ENCODE measurements at places on chromosomes 2 and 18.

GRCh38 chr2:212841460-212841859 is 302.9 kb upstream of the ERBB4 start:
- DNase-seq, result no peak

DNA sequence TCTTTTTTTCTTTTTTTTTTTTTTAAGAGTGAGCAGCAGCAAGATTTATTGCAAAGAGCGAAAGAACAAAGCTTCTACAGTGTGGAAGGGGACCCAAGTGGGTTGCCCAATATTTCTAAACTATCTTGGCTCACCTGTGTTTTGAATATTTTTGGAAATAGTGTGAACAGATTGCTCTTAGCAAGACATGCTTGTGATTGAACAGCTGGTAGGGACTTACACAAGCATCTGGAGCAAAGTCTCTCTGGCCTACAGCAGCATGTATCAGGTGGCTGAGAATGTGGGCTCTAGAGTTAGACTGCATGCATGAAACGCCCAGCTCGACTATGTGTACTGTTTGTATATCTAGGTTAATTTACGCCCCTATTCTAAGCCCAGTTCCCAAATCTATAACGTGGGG is 40.3 kb upstream of the FBXO11 start:
- no peak for DNase-seq

DNA sequence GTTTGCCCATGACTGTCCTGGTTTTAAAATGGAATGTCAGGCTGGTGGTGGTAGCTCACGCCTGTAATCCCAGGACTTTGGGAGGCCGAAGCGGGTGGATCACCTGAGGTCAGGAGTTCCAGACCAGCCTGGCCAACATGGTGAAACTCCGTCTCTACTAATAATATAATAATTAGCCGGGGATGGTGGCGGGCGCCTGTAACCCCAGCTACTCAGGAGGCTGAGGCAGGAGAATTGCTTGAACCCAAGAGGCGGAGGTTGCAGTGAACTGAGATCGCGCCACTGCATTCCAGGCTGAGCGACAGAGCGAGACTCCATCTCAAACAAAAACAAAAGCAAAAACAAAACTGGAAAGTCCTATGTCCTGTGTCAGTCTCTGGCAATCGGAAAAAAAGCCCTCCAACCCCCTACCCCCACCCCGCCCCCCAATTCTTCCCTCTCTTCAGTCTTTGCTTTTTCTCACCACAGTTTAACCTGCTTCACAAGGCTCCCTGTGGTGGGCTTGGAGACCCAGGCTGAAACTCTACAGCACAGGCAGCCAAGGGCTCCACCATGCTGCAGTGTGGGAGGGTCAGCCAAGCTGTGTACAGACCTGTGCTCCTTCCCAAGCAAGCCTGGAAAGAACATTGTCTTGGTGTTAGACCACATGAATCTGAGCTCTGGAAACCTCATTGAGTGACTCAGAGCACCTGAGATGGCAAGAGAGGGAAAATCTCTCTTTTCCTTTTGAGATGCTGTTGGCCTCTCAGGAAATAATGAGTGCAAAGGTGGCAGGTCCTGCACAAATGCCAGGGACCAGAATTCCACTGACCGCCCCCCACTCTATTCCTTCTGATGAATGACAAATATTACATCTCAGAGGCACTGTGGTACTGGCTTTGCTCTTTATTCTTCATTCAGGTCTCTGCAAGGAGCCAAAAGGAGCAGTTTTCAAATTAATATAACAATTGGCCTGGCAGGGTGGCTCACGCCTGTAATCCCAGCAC is 16.7 kb downstream of the MYCN start:
- no peak for DNase-seq

- no peak for DNase-seq
Observed at GRCh38 chr18:12823892-12824291, 60.1 kb downstream of the PTPN2 start.

DNA sequence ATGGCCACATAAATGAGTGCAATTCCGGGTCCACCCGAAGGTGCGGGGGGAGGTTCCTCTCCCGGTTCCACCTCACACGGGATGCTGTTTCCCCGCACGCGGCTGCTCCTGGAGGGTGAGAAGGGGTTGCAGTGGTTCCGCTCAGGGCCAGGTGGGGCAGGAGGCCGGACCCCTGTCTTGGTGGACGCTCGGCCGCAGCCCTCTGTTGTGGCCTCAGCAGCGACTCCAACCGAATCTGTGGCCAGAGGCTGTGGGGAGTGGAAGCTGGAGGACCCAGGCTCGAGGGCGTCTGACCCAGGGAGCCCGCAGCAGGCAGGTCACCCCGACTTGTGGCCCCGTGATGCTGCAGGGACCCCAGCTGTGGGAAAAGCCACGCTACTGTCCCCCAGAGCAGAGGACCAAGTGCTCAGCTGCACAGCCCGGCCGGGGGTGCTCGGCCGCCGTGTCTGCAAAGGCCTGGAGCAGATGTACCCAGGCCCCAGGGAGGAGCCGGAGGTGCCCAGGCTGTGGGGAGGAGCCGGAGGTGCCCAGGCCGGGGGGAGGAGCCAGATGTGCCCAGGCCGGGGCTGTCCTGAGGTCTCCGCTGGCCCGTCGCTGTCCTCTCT is 83.9 kb downstream of the RTP5 start:
- DNase-seq, result no peak

DNA sequence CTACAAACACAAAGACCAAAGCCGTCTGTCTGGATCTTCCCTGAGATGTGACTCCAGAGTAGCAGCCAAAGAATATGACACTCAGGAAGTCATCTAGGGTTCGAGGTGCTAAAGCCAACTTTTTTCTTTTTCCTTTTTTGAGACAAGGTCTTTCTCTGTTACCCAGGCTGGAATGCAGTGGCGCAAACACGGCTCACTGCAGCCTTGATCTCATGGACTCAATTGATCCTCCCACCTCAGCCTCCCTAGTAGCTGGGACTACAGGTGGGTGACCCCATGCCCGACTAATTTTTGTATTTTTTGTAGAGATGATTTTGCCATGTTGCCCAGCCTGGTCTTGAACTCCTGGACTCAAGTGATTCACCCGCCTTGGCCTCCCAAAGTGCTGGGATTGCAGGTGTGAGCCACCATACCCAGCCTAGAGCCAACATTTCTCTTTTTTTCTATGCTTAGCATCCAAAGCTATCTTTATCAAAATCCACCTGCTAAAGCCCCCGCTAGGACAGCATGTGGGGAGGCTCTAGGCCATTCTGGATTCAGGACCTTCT is 92.8 kb downstream of the TMEM17 start:
- no peak for DNase-seq

DNA sequence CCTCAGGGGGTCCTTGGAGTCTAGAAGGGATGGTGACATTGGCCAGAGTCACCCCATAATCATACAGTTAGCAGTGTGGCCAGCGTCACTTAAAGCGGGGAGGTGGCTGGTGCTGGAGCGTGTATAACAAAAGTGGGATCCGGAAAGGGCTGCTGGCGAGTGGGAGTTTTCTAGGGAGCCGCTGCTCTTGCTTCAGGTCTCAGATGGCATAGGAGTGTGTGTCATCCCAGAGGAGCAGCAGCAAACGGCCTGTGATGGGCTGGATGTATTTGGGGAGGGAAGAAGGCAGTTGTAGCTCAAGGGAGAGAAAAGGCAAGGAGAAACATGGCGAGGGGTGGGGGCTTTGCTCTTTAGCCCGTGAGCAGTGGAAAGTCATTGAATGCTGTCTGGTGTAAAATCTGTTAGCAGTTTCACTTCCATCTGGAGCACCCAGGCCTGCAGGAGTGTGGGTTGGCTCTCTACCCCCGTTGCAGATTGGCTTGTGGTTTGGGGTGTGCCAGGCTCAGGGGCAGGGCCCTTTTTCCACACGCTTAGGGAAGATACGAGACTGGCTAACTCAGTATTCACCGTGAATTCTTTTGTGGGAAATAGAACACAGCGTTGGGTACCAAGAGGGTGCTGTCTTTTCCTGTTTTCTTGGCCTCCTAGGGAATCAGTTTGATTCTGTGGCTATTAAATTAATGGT is 120.5 kb downstream of the AGAP1 start:
- no peak for DNase-seq

GRCh38 chr2:226799211-226799975 is at the start of gene IRS1:
Gene IRS1, minus strand, starts transcription at chr2:226799820. Its CDS starts 1,082 bp downstream, at chr2:226798738.
- peak; percentile 33 for DNase-seq

DNA sequence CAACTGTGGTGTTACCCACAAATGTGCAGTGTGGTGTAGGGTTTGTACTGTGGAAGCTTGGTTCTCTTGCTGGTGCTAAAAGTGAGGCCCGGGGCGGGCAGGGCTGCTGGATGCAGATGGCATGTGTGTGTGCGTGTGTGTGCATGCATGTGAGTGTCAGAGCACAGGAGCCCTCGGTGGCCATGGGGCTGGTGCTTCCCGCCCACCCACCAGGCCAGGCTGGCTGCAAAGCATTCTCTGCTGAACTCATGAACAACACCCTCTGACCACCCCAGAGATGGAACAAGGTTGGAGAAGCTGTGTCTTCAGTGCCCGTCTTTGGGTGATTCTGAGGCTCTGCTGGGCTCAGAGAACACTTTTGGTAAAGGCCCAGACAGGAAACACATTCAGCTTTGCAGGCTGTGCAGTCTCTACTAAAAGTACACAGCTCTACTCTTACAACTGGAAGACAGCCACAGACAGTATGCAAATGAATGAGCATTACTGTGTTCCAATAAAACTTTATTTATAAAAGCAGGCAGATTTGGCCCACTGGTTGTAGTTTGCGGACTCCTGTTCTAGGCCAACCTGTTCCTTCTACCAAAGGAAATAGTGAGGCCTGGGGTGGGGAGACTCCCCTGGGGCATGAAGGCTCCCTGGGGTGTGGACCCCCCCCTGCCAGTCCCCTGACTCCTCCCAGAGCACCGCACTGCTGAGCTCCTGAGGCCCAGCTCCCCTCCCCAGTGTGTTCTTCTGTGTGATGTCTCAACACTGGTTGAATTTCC is 225.3 kb upstream of the HDAC4 start:
- DNase-seq, result no peak

GRCh38 chr2:1687254-1687653 is 57.1 kb downstream of the PXDN start:
- DNase-seq, result no peak

DNA sequence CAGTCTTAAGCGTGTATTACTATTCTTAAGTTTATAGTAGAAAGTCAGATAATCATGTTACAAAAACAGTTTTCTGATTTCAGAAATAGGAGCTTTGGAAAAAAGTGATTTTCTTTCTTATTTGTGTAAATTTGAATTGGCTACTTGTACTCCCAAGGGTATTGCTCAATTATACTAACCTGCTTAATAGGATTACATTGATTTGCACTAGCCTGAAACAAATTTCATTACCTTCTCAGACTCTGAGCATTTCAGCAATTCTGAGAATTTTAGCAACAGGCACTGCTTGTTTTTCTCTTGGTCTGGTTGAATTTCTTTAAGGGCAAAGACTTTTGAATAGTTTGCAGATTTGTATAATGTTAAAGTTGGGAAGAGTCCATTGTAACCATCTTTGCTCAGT is 87.2 kb upstream of the NXPH2 start:
- DNase-seq, result no peak

DNA sequence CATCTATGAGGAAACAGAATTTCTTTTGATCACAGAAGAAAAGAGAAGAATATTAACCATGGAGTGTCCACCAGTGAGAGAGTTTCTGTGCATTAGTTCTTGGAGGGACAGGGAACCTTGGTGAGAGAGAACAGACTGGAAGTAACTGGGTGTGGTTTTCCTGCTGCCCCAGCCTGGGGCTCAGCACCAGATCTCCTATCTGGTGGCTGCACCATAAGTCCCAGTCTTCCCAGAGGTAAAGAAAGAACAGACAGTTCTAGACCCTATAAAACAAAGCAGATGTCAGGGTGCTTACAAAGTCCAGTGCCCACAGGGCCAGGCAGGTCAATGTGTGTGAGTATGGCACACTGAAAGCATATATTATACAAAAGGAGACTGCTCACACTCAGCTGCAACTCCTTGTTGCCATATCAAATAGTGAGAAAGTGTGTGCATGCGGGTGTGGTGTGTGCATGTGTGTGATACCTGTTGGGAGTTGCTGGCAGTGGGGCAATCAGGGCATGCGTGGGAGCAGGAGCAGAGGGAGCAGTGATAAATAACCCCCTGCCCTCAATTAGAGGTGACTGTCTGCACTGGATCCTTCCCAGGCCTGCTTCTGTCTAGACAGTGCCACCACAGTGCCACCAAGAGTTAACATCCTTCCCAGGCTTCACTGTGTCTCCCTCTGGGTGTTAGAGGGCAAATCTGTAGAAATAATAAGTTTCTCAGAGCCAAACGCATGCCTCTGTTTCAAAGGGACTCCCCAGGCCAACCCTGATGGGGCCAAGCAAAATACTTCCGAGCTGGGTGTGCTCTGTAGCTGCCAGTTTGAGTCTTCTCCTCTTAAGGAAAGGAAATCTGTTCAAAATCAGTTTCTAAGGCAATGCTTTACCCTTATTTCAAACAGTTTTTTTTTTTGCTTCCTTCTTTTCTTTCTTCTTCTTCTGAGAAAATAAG is 45.7 kb downstream of the RDH14 start:
- DNase-seq, result no peak

DNA sequence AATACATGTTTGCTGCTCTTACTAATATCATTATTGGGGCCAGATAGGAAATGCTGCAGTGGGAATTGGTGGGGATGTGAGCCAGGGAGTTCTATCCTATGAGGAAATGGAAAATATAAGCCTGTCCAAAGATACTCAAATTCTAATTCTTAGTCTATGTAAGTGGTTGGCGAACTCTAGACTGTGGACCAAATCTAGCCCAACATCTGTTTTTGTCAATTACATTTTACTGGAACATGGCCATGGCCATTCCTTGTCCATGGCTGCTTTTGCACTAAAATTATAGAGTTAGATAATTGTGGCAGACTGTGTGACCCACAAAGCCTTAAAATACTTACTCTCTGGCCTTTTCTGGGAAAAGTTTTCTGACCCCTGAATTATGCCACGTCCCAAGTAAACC is 113.3 kb downstream of the MGAT5 start:
- no peak for DNase-seq

DNA sequence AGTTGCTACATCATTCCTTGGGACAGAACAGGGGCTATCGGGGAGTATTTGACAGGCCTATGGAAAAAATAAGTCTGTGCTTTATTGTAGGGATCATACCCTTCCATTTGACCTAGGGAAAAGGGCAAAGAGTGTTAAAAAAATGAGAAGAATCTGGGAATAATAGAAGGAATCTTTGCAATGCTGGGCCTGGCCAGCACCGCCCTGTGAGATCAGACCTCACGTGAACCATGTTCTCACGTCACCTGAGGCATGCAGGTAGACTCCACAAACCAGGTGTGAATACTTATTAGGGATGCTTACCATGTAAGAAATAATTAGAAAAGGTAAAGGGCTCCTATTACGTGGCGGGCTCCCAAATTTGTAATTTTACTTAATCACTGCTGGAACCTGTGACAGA is 177.5 kb upstream of the GATA6 start:
- no peak for DNase-seq
